ENCODE measurements at places on chromosomes 1 and 21. TPM values are rescaled to one million over a fixed set of nuclear protein-coding genes. Genes with fewer than 3 reads are reported as not detected.

The IL20 gene
- 0.86 TPM for total RNA-seq

The KCNH1 gene
- total RNA-seq, result 14.2 TPM

The NPPA gene
- not detected for total RNA-seq

The REN gene
- 4.3 TPM for total RNA-seq

The NTNG1 gene
- total RNA-seq, result 2.9 TPM

The ACTA1 gene
- total RNA-seq, result not detected

The TNFSF4 gene
- 127 TPM for total RNA-seq

The FCGR3A gene
- total RNA-seq, result not detected

The RSPO1 gene
- not detected for total RNA-seq

The PPCS gene
- 78.3 TPM for total RNA-seq

The PPFIA4 gene
- 4.3 TPM for total RNA-seq

The L1TD1 gene
- under 0.01 TPM for total RNA-seq

The ESRRG gene
- total RNA-seq, result under 0.01 TPM

The KIRREL1 gene
- 120 TPM for total RNA-seq

The PRAMEF18 gene
- total RNA-seq, result not detected

The MAP1LC3C gene
- total RNA-seq, result under 0.01 TPM

The CYP4A22 gene
- total RNA-seq, result not detected

The MAP3K6 gene
- 24.2 TPM for total RNA-seq

The GBP4 gene
- total RNA-seq, result 14.2 TPM

The LAD1 gene
- total RNA-seq, result not detected

The BSND gene
- total RNA-seq, result not detected

The HSD3B2 gene
- total RNA-seq, result not detected

The VWA5B1 gene
- total RNA-seq, result not detected

The NBPF4 gene
- total RNA-seq, result under 0.01 TPM

The OR2T35 gene
- not detected for total RNA-seq

The FBLIM1 gene
- total RNA-seq, result 188 TPM

The CHIA gene
- total RNA-seq, result not detected

The C1orf105 gene
- not detected for total RNA-seq

The SDC3 gene
- total RNA-seq, result 16.8 TPM

The TIE1 gene
- total RNA-seq, result under 0.01 TPM

The PTGER3 gene
- 0.97 TPM for total RNA-seq

The CLDN19 gene
- not detected for total RNA-seq

The CA14 gene
- not detected for total RNA-seq

The PBX1 gene
- total RNA-seq, result 67.4 TPM

The WNT2B gene
- 2.6 TPM for total RNA-seq

The HPDL gene
- 1.3 TPM for total RNA-seq

The MTARC1 gene
- 1.7 TPM for total RNA-seq

The NMNAT2 gene
- total RNA-seq, result 1.3 TPM

The CHRNB2 gene
- total RNA-seq, result not detected

The LGR6 gene
- total RNA-seq, result not detected

The BTBD19 gene
- total RNA-seq, result 13.0 TPM

The DMBX1 gene
- total RNA-seq, result not detected

The LAPTM5 gene
- not detected for total RNA-seq

The GUCA2B gene
- total RNA-seq, result not detected

The SPRR4 gene
- total RNA-seq, result not detected

The SAMD13 gene
- total RNA-seq, result under 0.01 TPM

The CFHR2 gene
- total RNA-seq, result not detected

The AGMAT gene
- total RNA-seq, result 2.6 TPM

The LRRN2 gene
- under 0.01 TPM for total RNA-seq

The OR2L2 gene
- not detected for total RNA-seq

The ZYG11A gene
- total RNA-seq, result 1.7 TPM

The TCHHL1 gene
- not detected for total RNA-seq

The MYCL gene
- total RNA-seq, result not detected

The CADM3 gene
- total RNA-seq, result not detected
